Foreskin keratinocyte (primary cell): ENCODE measurements at places on chromosomes 5 and 9. TPM values are rescaled to one million over a fixed set of nuclear protein-coding genes. Genes with fewer than 3 reads are reported as not detected.

ANXA2R gene
- polyA plus RNA-seq = 0.48 and 0.68 TPM in 2 replicates

C1QTNF2 gene
- polyA plus RNA-seq = 0.34 and 0.41 TPM in 2 replicates

PHF19 gene
- polyA plus RNA-seq = 89.0 and 105 TPM in 2 replicates

DNA sequence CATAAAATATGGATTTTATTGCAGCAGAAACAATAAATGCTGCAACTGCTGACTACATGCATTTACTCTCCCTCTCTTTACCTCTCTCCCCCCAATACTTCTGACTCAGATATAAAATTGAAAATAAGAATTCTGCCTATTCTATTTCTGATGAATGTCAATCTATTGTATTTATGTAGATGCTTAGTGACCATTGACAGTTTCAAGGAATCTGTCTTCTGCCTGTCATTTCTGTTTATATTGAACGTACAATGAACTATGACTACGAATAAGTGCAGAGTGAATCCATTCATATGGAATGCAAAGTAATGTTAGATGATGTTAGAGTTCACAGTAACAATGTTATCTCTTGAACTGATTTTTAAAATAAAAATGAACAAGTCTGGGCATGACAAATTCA, 898 bp downstream of the CDH10 start:
- peak; percentile 52 for DNase-seq

- DNase-seq = peak; percentile 28
Measured at GRCh38 chr5:95984287-95984938, 22.8 kb upstream of the ELL2 start.
